Osteocyte (in vitro differentiated cells): ENCODE measurements at places on chromosomes 3 and 15. TPM values are rescaled to one million over a fixed set of nuclear protein-coding genes. Genes with fewer than 3 reads are reported as not detected.

GRCh38 chr15:69790632-69791031 lies 307.1 kb downstream of the TLE3 start:
- peak; percentile 57 for DNase-seq

DNA sequence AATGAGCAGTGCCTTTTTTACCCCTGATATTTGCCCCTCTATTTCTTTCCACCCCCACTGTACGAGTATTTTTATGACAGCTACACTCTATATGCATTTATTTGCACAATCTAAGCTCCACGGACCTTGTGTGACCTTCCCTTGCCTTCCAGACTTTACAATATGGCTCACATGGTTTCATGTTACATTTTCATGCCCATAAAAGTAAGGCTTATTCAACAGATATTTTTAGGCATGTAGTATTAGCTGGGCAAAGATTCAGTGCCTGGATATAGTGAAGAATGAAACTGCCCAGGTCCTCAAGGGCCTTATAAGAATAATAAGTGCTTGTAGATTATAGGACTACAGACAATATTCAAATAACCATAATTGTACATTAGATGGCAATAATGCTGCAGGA lies 481.9 kb upstream of the CNTN4 start:
- no peak for DNase-seq

GRCh38 chr3:171687581-171687980 lies 122.7 kb downstream of the PLD1 start:
- no peak for DNase-seq

Gene CRYGS
- total RNA-seq: 3.9 and 4.9 TPM in 2 replicates

DNA sequence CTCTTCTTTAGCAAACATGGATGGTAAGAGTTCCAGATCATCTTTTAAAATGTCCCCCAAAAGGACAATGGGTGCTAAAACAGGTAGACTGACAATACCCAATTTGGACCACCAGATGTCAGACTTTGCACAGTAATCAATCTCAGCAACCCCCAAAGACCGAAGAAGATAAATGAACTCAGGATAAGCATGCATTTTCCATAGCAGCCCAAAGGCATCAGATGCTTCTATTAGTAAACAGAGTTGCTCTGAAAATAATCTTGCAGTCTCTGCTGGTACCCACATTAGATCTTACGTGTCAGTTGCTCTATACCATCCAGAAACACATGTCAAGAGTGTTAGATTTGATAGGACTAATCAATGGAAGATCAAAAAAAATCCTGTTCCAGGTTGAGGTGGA lies 20.6 kb downstream of the MYH15 start:
- DNase-seq: no peak

DNA sequence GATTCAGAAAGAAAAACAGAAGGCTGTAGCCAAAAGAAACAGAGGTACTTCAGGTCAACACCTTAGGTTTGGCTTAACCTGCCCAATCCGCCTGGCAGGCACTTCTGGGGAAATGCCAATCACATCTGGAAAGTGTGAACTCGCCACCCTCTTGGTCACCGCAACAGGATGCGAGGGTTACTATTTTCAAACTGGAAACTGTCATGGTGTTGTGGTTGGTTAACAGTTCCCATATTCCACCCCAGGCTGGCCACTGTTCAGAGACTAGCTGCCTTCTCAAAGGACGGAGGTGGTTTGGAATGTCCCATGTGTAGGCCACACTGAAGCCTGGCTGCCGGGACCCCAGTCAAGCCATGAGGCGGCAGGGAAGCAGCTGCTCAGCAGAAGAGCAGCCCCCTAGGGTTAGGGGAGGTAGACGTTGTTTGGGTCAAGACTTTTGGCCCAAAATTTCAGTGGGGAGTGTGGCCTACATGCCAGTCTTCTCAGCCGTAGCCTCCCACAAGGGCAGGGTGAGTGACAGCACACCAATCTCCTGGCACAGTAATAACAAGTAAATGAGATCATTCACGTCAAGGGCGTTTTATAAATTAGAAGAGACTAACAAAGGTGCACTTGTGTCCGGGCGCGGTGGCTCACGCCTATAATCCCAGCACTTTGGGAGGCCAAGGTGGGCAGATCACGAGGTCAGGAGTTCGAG lies 54.6 kb downstream of the UMPS start:
- DNase-seq: no peak

DNA sequence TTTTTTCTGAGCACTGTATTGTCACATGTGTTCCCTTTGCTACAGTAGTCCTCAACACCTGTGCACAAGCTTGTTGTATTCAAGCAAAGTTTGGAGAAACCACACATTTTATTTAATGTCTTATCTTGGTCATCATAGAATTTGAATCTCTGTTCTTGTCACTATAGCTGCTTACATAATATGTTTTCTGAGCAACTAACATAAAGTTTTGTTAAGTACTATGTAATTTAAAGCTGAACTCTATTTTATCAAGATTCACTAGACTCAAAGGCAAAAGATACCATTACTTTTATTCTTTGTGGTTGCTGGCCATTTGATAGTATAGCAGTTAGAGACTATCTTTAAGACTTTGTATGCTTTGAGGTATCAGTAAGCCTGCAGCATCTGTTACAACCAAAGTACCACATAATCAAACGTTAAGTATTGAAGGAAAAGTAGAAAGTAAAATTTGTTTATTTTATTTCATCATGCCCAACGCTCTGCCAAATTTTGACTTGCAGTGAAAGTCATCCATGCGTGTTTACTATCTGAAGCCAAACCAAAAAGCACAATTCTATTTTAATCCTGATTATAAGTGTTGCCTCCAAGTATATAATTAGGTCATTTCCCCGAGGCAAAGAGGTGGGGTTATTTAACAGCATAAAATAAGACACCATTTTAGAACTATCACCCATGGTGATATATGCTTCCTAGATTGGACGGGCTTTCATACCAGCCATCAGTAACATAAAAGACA lies 10.3 kb upstream of the ABHD10 start:
- no peak for DNase-seq

DNA sequence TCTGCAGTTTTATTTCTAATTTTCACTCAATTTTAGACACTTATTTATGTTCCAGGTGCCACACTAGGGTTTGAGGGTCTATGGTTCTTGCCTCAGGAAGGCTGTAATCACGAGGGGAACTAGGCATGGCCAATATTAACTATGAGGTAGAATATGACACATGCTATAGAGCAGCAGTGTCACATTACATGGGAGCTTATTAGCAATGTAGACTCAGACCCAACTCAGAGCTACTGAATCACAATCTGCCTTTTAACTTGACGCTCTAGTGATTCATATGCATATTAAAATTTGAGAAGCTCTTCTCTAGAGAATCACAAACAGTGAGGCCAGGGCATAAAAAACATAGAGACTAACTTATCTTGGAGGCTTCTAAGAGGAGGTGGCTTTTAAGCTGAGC lies 32.8 kb upstream of the MRPL3 start:
- no peak for DNase-seq

Gene SEMA7A
- 0.37 and 0.51 TPM in 2 replicates for total RNA-seq

DNA sequence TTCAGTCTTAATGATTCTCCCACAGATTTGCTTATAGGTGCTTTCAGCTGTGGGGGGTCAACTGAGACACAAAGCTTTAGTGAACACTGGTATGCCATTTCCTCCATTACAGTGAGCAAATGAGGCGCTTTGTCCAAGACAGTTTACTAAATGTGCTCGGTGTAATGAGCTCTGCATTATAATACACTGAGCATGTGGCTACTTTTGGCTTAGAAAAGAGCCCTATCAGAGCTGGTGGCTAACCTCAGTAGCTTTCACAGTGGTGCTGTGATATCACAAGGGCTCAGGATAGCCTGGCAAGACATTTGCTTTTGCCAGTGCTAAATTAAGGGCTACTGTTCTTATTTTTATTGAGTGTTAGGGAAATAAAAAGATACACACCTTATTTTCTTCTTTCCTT lies 749.7 kb upstream of the ARPP21 start:
- no peak for DNase-seq

DNA sequence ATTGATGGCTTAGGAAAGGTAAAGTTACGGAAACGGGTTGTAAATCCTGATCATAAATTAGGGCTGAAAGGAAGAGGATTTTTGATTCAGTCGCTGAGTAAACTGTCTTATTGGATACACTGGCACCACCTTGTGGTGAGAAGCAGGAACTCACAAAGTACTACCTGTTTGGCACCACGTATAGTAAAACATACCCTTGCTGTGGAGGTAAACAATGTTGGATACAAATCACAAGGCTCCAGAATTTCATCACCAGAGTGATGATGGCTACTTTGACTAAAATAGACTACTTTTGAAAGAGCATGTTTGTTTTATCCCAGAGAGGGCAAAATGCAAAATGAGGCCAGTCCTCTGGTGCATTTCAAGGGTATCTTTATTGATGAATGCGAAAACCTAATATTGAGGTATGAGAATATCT lies 216.9 kb downstream of the IGSF11 start:
- DNase-seq: no peak

DNA sequence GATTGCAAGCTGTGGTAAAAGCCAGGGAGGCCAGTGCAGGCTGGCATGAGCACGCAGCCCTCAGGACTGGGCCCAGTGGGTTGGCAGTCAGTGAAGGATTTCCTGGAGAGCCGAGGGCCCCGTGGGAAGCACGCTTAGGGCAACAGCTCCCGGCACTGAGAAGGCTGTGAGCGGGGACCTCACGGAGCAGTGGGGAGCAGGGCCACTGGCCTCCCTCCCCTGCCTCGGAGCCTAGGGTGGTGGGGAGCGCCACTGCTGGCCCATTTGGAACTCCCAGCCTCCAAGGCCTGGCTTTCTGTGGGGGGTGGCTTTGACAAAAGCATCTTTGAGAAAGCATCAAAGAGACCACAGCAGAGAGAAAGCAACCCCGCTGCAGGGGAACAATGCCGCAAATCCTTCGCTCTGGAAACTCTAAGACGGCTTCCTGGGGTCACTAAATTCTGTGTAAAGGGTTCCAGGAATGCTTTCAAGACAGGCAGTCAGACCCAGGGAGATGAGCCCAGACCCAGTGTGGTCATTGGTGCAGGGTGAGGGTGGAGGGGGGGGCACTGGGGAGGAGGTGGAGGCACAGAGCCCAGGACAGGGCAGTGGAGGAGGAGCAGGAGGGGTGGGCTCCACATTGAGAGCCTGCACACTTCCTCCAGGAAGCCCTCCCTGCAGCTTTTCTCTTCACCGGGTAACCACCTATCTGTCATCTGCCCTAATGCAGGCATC lies 9.5 kb upstream of the APBA2 start:
- no peak for DNase-seq

DNA sequence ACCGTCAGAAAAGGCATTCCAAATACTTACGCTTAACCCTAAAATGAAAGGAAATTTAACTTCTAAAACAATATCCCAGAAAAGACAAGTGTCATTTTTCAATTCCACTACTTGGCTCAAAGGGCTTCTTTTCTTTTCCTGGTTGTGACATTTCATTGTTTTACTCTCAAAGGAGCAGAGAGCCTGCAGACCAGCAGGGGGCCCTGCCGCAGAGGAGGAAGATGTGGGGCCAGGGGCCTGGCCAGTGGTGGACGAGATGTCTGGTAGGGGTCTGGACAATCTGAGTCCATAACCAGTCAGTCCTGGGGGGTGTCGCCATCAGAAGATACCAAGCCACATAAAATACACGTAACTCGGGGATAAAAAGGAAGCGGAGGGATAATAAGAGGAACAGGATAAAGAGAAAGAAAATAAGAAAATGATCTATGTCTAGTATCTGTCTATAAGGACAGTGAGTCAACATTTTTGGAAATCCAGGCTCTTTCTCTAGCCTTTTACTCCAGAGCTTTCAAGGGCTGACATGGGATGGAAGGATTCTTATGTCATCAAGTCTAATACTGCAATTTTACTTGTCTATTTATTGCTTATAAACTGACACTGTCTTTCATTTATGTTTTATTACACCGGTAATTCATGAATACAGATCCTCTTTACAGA lies 54.2 kb upstream of the ARHGEF3 start:
- no peak for DNase-seq

DNA sequence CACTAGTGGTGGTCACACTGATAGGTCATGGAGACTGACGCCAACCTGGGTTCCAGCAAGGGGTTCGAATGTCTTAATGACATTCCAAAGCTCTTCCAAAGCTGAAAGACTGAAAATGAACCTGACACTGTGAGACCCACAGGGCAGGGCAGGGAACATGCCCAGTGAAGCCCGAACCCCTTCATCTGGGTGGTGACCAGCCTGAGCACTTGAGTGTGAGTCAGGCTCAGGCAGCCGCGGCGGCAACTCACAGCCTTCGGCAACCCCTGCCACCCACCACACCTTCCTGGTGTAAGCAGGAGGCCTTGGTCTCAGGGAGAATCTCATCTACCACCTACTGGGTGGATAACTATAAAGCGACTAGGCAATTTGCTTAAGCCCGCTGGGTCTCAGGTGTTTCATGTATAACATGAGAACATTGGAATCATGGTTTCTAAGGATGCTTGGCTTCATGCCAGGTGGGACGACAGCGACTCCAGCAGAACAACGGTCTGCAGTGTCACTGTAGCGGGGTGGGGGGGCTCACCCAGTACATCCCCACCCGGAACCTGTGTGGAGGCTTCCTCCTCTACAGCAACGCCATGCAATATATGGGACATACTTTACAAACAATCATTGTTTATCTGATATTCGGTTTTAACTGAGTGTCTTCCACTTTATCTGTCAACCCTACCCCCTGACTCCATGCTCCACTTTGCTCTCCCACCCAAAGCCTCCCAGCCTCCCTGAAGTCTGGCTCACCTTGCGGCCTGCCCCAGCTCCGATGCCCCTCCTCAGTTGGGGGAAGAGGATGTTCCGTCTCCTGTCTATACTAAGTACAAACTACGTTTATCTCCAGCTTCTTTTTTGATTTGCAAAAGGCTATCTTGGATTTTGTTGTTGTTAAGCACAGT lies 125.0 kb upstream of the MEF2A start:
- DNase-seq: peak; percentile 56

GRCh38 chr3:21938267-21938681 lies 187.3 kb upstream of the ZNF385D start:
- DNase-seq: no peak

GRCh38 chr3:13043656-13044055 lies 29.6 kb downstream of the IQSEC1 start:
- DNase-seq: no peak

DNA sequence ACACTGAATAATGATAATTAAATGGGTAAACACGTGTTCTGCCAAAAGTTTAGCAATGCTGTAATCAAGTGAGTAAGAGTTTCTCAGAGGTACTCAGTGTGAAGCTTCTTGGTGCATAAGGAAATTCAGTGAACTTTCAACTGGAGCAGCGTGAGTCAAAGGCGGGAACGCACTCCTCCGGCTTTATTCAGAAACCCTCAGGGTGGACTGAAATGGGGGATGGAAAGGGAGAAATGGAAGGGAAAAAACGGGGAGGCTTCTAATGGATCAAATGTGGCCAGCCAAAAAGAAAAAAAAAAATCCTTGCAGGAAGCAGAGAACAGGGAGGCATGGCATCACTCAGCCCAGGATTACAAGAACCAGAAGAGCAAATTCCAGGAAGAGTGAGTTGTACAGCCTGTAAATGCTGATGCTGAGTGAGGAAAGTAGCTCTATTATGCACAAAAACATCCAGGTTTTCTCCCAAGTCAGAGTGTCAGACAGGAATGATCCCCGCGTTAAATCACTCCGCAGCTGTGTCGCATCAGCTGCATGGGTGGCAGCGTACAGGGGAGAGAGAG lies 85.3 kb downstream of the ASB7 start:
- no peak for DNase-seq

Gene C3orf18
- 2.2 and 3.9 TPM in 2 replicates for total RNA-seq

- no peak for DNase-seq
Measured at GRCh38 chr15:65653801-65654521, 32.2 kb downstream of the SLC24A1 start.

GRCh38 chr15:62927196-62927595 lies 115.4 kb upstream of the TPM1 start:
- no peak for DNase-seq

Gene GLDN
- not detected in 2 replicates for total RNA-seq

- no peak for DNase-seq
Measured at GRCh38 chr3:114496021-114496434, 202.2 kb downstream of the TIGIT start.

Gene MKRN3
- not detected in 2 replicates for total RNA-seq

GRCh38 chr15:56491110-56491722 lies 26.3 kb upstream of the MNS1 start:
- no peak for DNase-seq
